ENCODE measurements at places on chromosomes 7 and 10.

DNA sequence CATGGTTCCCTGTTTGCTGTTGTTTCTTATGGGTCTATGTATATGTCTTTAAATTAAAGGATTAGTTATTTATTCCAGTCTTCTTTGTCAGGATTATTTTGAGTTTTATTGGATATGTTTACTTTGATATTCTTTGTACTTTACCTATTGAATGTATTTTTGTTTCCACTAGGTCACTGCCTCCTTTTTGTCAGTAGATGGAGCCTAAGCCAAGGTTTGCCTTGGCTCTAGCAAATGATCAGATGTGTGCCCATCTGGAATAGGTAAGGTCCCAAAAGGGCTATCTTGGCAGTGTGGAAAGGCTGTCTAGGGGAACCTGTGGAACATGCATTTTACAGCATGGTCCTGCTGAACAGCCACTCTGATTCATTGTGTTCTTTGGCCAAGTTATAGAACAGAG is 337.3 kb upstream of the GHITM start:
- H3K4me3 ChIP-seq: no peak overlapping the region
- peaks cover 12% of the 10 kb centered on the region for H3K27me3 ChIP-seq
- no peaks in the 10 kb centered on the region for H3K4me1 ChIP-seq
- no peak overlapping the region for H3K27ac ChIP-seq

DNA sequence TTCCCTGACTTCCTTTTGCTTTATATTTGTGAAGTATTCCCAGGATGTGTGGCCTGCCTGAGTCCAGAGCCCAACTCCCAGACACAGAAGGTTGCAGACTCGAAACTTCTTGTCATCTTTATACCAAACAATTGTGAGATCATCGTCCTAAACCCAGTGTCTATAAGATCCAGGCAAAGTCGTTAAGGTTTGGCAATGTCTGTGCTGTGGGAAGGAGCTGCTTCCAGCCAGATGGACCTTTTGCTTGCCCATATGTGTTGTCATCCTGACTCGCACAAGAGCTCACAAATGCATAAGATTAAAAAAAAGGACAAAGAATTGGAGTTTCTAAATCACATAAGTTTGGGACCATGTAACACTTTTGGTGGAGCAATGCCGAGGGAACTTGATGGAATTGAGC is 37.0 kb downstream of the WNT2 start:
- H3K4me3 ChIP-seq: no peak overlapping the region
- DNase-seq: no peak
- no peaks in the 10 kb centered on the region for H3K36me3 ChIP-seq
- no peak overlapping the region for H3K27ac ChIP-seq
- H3K27me3 ChIP-seq: peaks cover 6% of the 10 kb centered on the region
- no peaks in the 10 kb centered on the region for H3K4me1 ChIP-seq

- DNase-seq: no peak
- no peak overlapping the region for H3K4me3 ChIP-seq
- no peak overlapping the region for H3K27ac ChIP-seq
- no peaks in the 10 kb centered on the region for H3K4me1 ChIP-seq
- no peaks in the 10 kb centered on the region for H3K36me3 ChIP-seq
These were observed 141.1 kb downstream of the GRM3 start for GRCh38 chr7:86784765-86785164.

GRCh38 chr10:103929381-103929921 is 11.5 kb upstream of the STN1 start:
- peaks cover 3% of the 10 kb centered on the region for H3K36me3 ChIP-seq
- DNase-seq: no peak
- H3K4me1 ChIP-seq: no peaks in the 10 kb centered on the region
- H3K27me3 ChIP-seq: no peaks in the 10 kb centered on the region
- H3K4me3 ChIP-seq: no peak overlapping the region

- DNase-seq: no peak
- no peak overlapping the region for H3K4me3 ChIP-seq
- no peaks in the 10 kb centered on the region for H3K4me1 ChIP-seq
- H3K27me3 ChIP-seq: peaks cover 29% of the 10 kb centered on the region
These were observed 41.6 kb upstream of the MINDY3 start for GRCh38 chr10:15901889-15902288.

- H3K4me1 ChIP-seq: no peaks in the 10 kb centered on the region
- no peak overlapping the region for H3K4me3 ChIP-seq
- no peak overlapping the region for H3K27ac ChIP-seq
- H3K36me3 ChIP-seq: peaks cover 1% of the 10 kb centered on the region
These were observed 232.5 kb downstream of the SKIDA1 start for GRCh38 chr10:21292763-21293517.

GRCh38 chr7:134690614-134691504 is 44.2 kb downstream of the BPGM start:
- no peaks in the 10 kb centered on the region for H3K4me1 ChIP-seq
- no peak overlapping the region for H3K4me3 ChIP-seq
- no peak for DNase-seq

GRCh38 chr10:89256962-89257361 is 5.4 kb upstream of the LIPA start:
- H3K4me3 ChIP-seq: no peak overlapping the region
- no peaks in the 10 kb centered on the region for H3K4me1 ChIP-seq
- peaks cover 25% of the 10 kb centered on the region for H3K27me3 ChIP-seq
- no peak for DNase-seq
- H3K27ac ChIP-seq: no peak overlapping the region

- no peaks in the 10 kb centered on the region for H3K36me3 ChIP-seq
- no peak overlapping the region for H3K27ac ChIP-seq
- H3K27me3 ChIP-seq: peaks cover 6% of the 10 kb centered on the region
- no peak for DNase-seq
- no peak overlapping the region for H3K4me3 ChIP-seq
These were observed 30.6 kb downstream of the COL28A1 start for GRCh38 chr7:7504910-7505704.
